ENCODE measurements at places on chromosomes 3 and 15. TPM values are rescaled to one million over a fixed set of nuclear protein-coding genes. Genes with fewer than 3 reads are reported as not detected.

- no peak for DNase-seq
These were observed 48.1 kb upstream of the CDV3 start for GRCh38 chr3:133525435-133525834.

DNA sequence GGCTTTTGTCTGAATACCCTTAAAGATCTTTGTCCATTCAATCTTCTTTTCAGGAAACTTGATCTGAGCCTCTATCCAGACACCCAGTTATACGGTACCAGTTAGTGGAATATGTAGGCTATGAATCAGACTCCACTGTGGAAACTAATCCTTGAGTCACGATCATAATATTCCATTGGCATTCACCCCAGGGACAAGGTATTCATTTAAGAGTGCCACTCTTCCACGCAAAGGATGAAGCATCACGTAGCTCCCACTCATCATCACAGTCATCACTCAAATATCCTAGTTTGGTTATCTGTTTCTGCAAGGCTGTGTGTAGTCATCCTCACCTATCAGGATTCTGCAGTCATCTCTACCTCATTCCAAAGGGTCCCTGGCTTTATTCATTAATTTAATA is 85.6 kb downstream of the NEDD4 start:
- no peak for DNase-seq

DNA sequence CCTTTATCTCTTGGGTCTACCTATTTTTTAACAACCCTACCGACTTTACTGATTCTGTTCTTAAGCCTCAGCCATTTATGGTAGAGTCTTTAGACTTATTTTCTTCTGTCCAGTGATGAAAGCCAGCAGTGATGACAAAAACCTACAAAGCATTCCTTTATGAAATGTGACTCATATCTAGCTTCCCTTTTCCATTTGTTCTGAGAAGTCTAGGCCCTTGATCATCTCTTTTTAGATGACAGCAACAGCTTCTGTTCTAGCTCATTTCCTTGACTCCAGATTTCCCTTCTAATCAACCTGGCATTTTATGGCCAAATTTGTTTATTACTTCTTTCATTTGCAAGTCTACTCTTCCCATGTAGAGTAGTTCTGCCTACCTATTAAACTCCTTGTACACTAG is 36.1 kb downstream of the CFAP44 start:
- DNase-seq: no peak

- DNase-seq: peak; percentile 42
These were observed 41.8 kb downstream of the ZNF710 start for GRCh38 chr15:90042766-90043529.

- DNase-seq: no peak
These were observed 1.4 kb upstream of the BCL6 start for GRCh38 chr3:187746442-187747281.

DNA sequence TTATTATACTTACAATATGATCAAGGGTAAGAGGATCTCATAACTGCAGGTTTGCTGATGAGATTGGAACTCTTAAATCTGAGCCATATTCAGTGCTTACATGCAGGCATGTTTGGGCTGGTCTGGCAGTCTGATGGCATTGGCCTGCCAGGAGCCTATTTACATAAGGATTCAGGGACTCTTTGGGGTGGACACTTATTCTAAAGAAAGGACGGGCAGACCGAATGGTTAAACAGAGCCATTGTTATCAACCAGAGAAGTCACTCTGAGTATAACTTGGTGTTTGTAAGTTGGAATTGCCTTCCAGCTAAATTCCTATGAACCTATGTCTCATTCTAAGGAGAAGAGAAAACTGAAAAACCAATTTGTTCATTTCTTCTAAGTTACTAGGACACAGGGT is 932.8 kb downstream of the IGSF11 start:
- DNase-seq: no peak

DNA sequence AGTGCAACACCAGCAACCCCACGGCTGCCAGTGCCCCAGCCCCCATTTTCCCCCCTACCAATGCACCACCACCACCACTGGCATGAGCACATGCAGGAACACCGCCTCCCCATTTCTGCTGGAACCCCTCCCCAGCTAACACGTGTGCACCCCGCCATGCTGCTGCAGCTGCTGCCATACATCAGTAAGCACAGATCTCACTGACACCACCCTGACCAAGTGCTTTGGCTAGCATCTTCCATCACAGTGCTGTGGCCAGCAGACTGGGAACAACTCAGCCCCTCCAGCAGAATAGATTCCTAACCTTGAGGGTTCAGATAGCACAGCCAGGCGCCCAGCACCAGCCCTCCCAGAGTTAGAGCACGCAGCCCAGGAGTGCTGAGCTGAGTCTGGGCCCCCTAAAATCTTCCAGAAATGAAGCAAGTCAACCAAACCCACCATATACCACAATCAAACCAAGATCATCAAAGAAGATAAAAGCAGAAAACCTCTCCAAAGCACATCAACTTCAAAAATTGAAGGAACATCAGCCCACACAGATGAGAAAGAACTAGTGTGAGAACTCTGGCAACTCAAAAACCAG is 81.2 kb upstream of the CDV3 start:
- DNase-seq: no peak

- DNase-seq: no peak
These were observed 315.4 kb upstream of the LMCD1 start for GRCh38 chr3:8186213-8186612.

DNA sequence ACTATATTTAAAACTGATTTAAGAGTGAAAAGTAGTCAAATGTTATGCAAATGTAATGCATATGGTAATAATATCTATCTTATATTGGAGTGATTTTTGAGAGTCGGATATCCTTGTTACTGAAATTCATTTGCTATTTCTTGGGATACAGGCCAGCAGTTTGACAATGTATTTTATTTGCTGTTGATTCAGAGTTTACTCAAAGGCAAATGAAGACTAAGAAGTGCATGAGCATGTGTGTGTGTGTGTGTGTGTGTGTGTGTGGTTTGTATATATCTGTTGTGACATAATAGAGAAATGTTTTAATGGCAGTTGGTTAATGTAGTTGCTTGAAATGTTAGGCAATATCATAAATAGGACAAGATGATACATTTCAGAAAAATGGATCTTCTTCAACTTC is 39.0 kb downstream of the UNC13C start:
- no peak for DNase-seq

DNA sequence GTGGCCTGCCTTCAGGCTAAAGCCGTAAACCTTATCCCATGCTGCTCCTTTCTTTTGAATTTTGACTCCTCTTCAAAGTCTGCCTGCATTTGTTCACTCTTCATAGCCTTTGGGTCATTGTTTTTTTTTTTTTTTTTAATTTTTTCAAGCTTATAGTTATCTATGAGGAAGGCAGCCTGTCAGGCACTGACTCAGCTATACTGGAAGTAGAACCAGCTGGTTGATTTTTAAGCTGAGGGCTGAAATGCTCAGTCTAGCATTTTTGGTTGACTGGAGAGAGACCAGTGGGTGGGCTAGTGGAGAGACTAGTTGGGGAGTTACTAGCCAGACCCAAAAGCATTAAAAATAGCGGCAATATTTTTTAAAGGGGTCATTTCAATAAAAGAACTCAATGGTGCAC is 44.1 kb downstream of the C3orf20 start:
- DNase-seq: no peak

GRCh38 chr3:64895991-64896895 is 208.4 kb upstream of the ADAMTS9 start:
- DNase-seq: no peak

GRCh38 chr15:99895189-99895955 is 162.1 kb upstream of the LYSMD4 start:
- no peak for DNase-seq

- no peak for DNase-seq
These were observed 6.2 kb downstream of the THSD4 start for GRCh38 chr15:71121442-71121841.

- DNase-seq: no peak
These were observed 102.5 kb downstream of the MESD start for GRCh38 chr15:80887148-80887547.

DNA sequence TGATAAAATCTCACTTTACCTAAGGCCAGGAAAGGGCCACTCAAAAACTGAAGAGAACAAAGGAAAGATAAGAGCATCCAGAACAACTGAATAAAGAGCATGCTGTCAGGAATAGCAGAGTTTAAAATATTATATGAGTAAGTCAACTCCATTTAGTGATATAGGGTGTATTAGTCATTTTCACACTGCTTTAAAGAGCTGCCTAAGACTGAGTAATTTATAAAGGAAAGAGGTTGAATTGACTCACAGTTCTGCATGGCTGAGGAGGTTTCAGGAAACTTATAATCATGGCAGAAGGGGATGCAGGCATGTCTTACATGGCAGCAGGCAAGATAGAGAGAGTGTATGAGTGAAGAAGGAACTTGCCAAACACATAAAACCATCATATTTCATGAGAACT is 778.0 kb upstream of the NECTIN3 start:
- DNase-seq: no peak

DNA sequence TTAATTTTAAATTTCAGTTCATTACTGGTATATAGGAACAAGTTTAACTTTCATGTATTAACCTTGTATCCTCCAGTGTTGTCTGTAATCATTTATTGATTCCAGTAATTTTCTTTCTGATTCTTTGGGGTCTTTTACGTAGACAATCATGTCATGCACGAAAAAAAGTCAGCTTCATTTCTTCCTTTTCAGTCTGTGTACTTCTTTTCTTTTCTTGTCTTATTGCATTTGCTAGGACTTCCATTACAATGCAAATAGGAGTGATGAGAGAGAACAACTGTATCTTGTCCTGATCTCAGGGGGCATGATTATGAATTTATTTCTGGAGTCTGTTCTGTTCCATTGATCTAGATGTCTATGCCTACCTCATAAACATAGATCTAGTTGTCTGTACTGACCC is 56.5 kb downstream of the STT3B start:
- DNase-seq: no peak

GRCh38 chr3:72133329-72134011 is 348.5 kb upstream of the PROK2 start:
- DNase-seq: no peak

DNA sequence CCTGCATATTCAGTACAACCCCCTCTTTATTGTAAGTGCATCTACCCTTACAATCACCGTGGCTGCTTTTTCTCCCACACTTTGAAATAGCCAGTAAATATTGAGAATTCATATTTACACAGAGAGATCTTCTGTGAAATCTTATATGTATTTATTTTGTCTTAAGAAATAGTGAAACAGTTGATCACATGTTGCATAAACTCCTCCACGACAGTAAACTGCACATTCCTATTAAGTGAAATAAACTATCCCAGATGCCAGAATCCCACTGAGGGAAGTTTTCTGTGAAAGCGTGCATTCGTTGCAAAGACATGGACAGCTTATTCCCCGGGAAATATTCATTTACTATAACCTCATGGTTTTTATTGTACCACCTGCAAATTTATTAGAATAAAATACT is 796.0 kb downstream of the ROBO2 start:
- no peak for DNase-seq

DNA sequence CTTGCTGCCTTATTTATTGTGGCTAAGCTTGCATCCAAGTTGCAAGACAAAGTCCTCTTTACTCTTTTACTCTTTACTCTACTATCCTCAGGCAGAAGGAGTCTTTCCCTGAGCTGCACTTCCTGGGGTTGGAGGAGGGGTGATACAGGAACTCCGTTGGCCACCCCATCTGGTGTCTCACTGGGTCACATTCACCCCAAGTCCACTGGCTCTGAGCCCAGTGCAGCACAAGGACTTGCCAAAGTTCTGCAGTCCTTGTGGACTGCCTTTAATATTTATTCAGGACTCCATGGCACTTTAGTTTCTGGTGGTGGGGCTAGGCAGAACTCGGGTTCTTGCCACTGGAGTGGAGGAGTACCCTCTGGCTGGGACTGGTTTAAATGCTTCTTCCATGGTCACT is 165.4 kb upstream of the KCNH8 start:
- DNase-seq: no peak

DNA sequence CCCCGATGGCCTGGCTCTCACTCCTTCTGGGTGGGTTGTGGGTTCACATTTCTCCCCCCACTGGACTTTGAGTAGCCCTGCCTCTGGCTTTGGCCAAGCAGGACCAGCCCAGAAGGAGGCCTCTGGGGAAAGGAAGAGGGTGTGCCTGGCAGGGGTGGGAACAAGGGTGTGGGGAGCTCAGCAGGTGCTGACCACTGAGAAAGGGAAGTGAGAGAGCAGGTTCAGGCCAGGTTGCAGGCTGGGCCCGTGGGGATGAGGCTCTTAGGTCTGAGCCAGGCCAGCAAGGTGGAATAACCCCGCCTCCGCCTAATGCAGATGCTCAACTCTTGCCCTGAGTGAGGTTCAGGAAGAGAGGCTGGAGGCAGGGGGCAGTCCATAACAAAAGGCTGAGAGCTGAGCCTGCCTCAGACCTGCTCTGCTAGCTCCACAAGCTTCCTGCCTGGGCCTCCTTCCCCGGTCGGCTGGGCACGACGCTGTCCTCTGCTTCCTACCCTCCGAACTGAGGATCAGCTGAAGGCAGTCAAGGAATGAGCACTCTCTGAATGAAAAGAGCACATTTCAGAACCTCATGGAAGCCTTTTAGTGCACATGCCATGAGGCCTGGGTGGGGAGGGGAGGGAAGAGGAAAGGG is 82.7 kb downstream of the TLE3 start:
- DNase-seq: no peak

- no peak for DNase-seq
These were observed 32.3 kb upstream of the UTS2B start for GRCh38 chr3:191362524-191363090.

DNA sequence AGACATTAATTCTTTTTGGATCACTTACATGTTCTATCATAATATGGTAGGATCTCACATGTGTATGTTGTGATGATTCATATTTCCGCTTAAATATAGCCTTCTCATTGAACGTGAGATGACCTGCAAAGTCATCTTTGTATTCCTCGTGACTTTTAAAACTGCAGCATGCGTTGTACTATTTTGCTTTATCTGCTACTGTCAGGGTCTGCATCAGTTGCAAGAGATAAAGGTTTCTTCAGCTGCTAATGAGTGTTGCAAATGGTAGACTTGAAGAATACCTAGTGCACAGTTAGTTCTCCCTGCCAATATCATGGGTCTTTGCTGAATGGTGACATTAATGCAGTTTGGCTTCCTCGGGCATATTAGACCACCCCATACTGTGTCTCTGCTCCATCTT is 31.8 kb downstream of the REC114 start:
- no peak for DNase-seq

Gene DUOXA2
- 0.11 TPM for polyA plus RNA-seq

Gene SERINC4
- polyA plus RNA-seq: 0.15 TPM

Gene INAFM2
- 5.8 TPM for polyA plus RNA-seq

Gene UBE2E2
- polyA plus RNA-seq: 30.6 TPM

Gene GOLGA8T
- not detected for polyA plus RNA-seq

Gene GCHFR
- polyA plus RNA-seq: 5.0 TPM

Gene ZBED2
- not detected for polyA plus RNA-seq

Gene GPR176
- 0.30 TPM for polyA plus RNA-seq

Gene LRRN1
- polyA plus RNA-seq: 3.2 TPM

Gene TMEM212
- polyA plus RNA-seq: not detected

Gene KIF7
- 0.32 TPM for polyA plus RNA-seq

Gene FLNB
- polyA plus RNA-seq: 14.7 TPM

Gene KNG1
- polyA plus RNA-seq: not detected

Gene OXTR
- polyA plus RNA-seq: 0.09 TPM
